ENCODE measurements at places on chromosomes 16 and 17.

DNA sequence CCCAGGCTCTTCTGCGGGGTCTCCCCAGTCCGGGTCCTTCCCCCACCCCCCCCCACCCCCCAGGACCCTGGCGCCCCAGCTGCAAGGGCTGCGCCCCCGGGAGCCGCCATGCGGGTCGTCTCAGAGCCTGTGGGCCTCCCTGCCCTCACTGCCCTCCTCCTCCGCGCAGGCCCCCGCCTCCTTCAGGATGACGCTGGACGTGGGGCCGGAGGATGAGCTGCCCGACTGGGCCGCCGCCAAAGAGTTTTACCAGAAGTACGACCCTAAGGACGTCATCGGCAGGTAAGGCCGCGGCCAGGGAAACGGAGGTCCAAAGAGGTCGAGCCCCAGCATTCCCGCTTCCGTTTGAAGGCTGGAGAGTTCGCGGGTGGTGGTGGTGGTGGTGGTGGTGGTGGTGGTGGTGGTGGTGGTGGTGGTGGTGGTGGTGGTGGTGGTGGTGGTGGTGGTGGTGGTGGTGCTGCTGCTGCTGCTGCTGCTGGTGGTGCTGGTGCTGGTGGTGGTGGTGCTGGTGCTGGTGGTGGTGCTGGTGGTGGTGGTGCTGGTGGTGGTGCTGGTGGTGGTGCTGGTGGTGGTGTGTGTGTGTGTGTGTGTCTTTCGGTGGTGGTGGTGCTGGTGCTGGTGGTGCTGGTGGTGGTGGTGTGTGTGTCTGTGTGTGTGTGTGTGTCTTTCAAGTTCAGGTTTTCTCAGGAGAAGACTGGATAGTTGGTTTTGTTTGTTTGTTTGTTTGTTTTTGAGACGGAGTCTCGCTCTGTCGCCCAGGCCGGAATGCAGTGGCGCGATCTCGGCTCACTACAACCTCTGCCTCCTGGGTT lies 615 bp downstream of the PHKG2 start:
- DNase-seq, result no peak

DNA sequence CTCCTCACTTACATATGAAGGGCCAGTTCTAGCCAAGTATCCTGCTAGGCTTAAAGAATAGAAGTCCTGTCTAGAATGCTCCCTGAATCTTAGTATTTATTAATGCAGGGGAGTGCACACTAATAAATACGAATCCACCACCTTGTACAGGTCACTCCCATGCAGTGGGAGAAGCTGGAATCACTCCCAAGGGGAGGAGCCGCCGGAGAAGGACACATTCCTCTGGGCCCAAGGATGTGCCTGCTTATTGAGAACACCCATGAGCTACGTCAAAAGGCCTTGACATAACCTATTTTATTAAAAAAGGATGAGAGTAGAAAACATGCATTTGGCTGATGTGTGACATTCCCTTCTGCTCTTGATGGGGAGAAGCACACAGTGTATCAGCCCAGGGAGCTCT lies 223.5 kb downstream of the SPECC1 start:
- DNase-seq, result no peak

- no peak for DNase-seq
Observed at GRCh38 chr16:10847176-10847575, 28.6 kb upstream of the TVP23A start.

- DNase-seq, result no peak
Observed at GRCh38 chr17:80025140-80025539, 10.5 kb downstream of the TBC1D16 start.

GRCh38 chr16:5642436-5642835 lies 544.8 kb upstream of the EEF2KMT start:
- DNase-seq, result no peak

GRCh38 chr16:17228048-17228707 lies 242.6 kb downstream of the XYLT1 start:
- DNase-seq, result no peak

- DNase-seq, result no peak
Observed at GRCh38 chr16:75627851-75628250, 4.8 kb upstream of the ADAT1 start.

GRCh38 chr17:67585077-67585602 lies 132.6 kb upstream of the NOL11 start:
- DNase-seq, result no peak

- DNase-seq, result no peak
Observed at GRCh38 chr16:55470533-55471371, 8.2 kb upstream of the MMP2 start.

DNA sequence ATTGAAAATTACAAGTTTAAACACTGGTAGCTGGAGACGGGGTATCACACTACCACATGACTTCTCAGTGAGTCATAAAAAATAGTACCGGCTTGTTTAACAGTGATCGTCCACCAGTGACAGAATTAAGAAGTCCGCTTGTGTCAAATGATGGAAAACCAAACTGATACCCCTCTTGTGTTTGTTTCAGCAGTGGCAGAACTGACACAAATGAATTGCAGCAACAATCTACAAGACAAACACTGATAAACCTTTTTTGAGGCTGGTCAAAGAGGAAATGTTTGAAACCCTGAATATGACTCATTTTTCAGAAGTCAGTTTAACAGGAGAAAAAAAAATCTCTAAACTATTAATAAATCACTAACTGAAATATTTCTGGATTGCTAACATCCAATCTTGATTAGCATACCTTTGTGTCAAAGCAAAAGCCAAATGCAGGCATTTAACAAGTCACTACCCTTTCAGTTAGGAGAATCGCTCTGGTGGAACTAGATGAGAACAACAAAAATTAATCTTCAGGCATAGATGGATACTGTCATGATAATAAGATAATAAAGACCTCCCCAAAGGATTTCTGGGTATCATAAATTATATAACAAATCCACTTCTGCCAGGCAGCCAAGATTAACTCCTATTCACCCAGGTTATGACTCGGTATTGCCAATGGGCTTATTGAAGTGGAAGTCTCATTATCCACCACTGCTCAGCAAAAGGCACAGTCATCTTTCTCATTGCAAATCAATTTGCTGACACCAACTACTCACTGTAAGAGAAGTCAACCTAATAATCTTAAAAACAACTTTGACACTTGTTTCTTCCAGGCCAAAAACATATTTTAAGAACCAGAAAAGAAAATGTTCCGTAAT lies 20.8 kb downstream of the DCUN1D3 start:
- no peak for DNase-seq

DNA sequence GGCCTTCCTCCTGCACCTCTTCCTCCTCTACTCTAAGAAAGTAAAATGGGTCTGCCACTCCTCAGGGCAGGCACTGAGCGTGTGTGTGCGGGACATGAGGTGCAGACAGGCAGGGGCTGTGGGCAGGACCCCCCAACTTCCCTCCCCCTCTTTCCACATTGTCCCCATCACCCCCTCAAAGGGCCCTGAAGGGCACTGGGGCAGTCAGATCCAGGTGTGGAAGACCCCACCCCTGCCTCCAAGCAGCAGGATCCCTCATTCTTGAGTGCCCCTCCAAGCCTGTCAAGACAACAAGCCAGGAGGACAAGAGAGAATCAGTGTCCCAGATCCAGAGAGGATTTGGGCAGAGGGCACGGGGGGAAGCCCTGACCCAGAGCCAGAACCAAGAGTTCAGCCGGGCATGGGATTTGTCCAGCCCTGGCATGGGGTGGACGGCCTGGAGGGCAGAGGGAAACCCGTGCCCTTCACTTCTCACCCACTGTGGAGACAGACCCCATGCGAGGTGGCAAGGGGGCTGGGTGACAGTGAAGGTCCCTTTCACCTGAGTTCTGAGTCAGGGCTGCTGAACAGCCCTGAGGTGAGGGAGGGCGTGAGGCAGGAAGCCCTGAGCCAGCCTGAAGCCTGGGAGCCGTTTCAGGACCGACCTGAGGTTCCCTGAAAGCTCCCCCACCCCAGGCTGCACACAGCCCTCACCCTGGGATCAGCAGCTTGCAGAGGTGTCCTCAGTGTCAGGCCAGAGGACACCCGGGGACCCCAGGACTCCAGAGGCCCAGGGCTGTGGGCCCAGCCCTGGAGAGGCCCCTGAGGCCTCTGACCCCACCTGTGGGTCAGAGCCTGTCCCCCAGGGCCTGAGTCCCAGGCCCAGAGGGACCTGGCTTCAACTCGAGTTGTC lies 45.8 kb downstream of the USP22 start:
- no peak for DNase-seq

DNA sequence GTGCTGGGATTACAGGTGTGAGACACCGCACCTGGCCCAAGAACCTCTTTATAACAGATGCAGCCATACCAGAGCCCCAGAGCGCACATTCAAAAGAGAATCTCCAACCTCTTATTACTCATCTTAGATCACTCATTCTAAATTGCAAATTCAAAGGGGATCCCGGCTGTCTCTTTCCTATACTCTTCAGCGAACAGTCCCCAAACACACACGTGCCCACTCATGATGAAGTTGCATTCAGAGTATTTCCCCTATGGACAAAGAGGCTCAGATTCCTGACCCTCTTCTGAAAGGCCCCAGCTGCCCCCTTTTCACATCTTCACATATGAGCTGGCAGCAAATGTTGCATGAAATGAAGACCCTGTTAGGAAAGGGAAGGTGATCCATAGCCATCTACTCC lies 22.5 kb upstream of the ABR start:
- DNase-seq, result no peak

DNA sequence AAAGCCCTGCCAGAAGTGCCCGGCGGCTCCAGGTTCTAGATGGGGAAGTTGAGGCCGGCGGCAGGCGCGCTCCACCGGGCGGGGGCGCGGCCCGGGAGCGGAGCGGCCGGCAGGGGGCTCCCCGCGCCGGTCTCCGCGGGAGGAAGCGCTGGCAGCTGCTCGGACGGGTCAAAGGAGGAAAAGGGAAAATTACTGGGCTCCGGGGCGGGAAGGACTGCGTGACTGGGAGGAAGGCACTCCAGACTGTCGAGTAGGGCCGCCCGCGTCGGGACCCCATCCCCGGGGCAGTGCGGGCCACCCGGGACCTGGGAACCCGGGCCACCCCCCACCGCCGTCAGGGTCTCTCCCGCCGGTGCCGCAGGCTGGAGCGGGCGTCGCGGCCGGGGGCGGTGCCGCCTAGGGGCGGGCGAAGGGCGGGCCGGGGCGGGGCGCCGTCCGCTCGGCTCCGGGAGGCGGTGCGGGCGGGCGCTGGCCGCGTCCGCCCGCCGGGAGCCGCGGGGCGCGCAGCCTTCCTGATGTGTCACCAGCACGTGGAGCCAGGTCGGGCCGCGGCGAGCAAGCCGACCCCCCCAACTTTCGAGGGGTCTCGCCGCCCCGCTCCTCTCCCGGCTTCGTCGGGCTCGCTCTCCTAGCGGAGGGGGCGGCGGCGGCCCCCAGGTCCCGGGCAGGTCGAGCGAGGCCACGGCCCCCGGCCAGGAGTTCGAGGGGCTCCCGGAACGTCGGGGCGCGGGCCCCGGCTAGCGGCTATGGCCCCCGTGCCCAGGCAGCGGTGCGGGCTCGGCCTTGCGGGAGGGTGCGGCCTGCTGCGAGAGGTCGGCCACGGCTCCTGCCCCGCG lies 167.5 kb downstream of the RAB11FIP4 start:
- DNase-seq, result peak; percentile 90

DNA sequence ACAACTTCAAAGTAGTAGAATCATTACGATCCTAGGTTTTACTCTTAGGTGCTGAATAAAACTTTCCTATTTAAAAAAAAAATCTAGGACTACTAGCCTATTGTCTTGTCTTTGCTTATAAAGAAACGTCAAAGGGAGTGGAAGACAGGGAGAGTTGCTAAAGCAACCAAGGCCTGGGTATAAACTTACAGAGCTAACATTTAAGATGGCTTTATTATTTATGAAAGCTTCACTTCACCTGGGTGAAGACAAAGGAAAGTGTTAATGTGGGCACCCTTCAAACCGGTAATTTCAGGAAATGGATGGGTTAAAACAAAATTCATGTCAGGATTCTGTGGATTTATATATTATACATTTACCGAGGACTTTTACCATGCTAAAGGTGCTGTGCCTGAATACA lies 2.5 kb downstream of the DUSP14 start:
- no peak for DNase-seq

DNA sequence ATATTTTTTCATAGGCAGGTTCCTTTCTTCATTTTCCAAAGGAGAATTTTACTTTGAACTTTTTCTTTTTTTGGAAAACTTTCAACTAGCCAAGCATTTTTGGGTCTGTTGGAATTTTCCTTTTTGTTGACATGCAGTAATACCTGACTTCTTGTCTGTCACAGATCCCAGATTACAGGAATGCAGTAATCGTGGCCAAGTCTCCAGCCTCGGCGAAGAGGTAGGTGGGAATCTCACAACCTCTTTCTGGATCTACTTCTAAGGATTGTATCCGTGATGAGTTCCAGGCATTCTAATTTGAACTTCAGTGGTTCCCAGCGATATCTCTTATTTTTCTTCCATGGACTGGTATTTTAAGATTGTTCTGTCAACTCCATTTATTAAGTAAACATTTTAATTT lies 31.7 kb downstream of the PRPSAP2 start:
- DNase-seq, result peak; percentile 48

DNA sequence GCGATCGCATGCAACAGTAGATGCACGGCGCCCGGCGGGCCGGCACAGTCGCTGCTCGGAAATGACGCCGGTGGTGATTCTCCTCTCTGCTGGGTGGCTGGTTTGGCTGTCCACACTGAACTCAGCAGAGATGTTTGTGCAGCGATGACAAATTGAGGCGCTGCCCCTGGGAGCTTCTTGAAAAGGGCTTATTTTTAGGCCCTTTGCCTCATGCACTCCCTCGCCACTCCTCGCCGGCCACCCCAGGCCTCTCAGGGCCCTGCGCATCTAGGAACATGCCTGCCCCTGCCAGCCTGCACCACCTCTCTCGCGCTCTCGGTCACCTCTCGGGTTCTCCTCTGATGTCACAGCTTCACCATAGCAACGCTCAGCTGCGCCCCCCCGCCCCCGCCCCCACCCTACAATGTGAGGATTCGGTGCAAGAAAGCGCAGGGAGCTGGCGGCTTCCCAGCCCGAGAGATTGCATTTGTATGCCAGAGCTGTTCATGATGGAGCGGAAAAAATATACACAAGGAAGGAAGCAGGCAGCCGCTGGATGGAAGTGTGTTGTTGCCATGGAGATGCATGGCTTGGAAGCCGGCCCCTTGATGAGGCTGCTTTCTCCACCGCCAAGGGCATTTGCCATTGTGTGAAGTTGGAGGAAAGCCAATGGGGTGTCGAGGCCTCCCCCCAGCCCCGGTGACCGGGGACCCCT lies 81.3 kb upstream of the PLCG2 start:
- peak; percentile 59 for DNase-seq

DNA sequence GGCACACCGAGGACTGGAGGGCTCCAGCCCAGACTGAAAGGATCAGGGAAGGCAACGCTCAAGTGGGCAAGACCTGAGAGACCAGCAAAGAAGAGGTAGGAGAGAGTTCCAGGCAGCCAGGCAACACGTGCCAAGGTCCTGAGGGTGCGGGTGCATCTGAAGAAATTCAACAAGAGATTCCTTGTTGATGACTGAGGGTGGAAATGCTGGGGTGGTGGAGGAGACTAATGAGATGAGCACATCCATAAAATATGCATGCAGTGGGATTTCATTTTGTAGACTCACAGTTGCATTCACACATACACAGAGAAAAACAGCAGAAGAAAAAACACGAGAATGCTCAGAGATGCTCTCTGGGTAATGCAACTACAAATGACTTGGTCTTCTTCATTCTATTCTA lies 154.8 kb upstream of the FOXF1 start:
- no peak for DNase-seq

DNA sequence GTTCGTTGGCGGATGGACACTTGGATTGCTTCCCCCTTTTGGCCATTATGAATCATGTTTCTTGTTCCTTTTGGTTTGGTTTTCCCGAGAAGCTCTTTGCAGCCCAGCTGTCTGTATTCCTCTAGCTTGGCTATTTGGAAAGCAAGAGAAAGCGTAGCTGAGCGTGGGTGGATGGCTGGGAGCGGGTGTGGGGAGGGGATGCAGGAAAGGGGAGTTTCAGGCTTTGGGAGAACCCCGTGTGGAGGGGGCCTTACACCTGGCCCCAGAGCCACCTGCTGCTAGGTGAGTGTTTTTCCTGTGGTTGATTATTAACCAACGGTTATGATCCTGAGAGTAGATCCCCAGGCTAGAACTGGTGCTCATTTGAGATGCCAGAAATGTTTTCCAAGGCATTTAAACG lies 103.7 kb downstream of the RAP1GAP2 start:
- no peak for DNase-seq

All from right forelimb (tissue), 1 donor.